ENCODE measurements at places on chromosomes 1 and 21.

GRCh38 chr1:245956225-245956624, 550.9 kb downstream of the SMYD3 start:
- DNase-seq, result no peak

DNA sequence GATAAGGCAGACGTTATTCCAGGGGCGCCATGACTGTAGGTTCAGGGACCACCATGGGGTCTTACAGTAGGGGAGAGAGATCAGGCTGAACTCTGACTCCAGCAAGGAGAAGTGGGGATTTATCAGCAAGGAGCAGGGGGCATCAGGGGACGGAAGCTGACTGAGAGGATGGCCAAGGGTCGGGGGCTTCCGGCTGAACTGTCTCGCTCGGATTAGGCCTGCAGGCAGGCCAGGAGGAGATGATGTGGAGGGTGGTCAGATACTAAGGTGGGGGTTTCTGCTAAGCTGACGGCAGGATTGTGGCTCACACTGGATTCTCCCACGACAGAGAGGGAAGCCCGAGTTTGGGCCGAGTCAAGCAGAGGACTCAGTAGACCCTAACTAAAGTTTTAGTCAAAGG, 186.9 kb upstream of the VAMP3 start:
- no peak for DNase-seq

DNA sequence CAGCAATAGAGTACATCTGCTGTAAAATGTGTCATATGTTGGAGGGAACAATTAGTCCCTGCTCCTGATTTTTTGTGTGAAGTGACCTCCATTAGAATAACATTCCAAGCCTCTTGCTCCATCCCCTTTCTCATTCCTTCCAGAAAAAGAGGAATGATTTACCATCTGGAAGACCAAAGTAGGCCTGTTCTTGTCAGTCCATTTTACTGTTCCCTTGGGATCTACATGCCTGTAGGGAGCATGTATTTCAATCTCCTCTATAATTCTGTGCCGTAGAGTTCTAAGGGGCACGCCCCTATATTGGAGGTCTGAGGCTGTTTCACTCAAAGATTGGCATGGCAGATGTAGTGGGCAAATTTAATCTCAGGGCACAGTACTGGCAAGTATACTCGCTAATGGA, 48.8 kb upstream of the MAN1A2 start:
- no peak for DNase-seq

DNA sequence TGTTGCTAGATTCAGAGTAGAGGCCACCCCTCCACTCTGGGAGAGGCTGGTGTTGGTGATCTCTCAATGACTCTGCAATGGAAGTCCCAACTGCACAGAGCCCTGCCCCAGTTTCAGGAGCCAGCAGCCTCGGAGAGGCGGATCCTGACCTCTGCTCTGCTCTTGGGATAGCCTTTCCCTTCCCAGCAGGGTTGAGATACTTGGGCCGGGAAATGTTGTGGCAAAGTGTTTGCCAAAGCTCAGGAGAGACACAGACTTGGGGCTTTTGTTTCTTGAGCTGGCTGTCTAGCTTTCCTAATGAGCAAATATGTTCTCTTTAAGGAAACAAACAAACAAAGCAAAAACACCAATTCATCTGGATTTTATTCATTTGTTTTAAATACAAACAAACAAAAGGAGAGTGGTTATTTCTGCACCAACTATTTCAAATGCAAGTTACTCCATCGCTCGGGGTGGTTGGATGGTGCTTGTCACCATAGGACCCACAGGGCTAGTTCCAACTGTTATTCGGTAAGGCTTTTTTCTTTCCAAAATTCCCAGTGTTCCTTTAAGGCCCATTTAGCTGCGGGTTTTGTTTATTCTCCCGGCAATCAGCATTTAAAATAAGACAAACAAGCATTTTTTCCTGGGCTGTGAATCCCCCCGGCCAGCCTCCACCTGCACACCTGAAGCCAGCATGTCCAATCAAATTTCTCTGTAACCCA, 193.9 kb upstream of the LMO4 start:
- no peak for DNase-seq

DNA sequence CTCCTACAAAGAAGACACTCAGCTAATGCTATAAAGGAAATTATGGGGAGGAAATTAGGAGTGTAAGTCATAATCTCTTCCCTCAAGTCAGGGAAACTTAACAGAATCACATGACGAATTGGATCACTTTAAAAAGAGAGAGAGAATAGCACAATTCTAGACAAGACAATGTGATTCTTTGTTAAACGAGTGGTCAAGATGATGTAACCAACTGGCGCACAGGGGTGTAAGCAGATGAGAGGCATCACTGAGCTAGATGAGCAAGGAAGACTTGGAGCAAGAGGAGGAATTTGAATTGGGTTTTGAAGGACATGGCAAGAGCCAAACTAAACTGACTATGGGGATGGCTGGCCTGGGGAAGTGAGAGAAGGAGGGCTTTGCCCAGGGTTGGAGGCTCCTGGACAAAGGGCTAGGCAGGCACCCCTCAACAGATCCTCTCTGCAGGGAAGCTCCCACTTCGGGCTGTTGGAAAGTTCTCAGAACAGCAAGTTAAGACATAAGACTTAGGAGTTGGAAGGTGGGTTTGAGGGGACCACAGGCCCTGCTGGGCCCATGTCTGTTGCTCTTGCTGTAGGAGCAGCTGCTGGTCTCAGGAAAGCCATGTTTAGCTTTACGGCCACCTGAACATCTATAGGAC, 123.9 kb upstream of the GRIK3 start:
- DNase-seq, result no peak

- DNase-seq, result no peak
Measured at GRCh38 chr1:152347116-152347728, 12.6 kb downstream of the FLG2 start.

DNA sequence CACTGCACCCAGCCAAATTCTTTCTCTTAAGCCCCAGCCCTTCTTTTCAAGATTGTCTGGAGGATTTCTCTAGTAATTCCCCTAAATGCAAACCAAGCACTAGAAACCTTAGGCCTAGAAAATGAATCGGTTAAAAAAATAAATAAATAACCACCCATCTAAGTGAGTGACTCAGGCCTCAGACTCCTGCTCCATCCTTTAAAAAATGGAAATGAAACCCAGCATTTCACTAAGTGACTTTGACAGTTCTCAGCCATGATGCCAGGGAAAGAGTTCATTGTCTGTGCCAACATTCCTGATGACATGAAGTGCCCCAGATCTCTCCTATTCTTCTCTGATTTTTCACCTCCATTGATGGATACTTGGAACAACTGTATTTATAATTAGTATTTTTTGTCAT, 415.2 kb upstream of the DAB1 start:
- no peak for DNase-seq

GRCh38 chr21:42527127-42527488, 13.5 kb downstream of the SLC37A1 start:
- no peak for DNase-seq

DNA sequence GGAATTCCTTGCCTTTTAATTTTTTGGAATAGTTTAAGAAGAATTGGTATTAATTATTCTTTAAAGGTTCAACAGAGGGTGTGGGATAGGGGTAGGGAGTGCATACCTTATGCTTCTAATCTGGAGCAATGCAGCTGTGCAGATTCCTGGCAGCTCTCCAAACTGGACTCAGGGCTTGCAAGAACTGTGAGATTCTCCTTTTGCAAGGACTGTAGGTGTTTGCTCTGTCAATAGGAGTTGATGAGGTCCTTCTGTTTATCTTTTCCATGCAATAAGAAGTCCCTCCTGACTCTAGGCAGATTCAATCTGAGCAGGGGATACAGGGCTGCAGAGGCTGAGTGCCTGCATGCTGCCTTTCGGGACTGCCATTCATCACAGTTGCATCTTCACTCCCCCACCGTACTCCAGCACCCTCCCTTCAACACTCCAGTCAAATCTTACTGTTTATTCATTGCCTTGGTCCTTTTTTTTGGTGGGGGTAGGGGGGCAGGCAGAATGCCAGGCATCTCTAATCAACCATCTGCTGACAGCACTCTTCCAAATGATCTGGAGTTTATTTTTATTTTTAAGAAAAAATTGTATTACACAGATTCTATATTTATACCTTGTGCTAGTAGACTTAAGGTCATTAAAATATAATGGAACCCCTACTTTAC, 122.3 kb downstream of the DISC1 start:
- no peak for DNase-seq

- no peak for DNase-seq
Measured at GRCh38 chr1:243745356-243745755, 104.7 kb downstream of the AKT3 start.

GRCh38 chr1:46083579-46083978, 48.9 kb downstream of the PIK3R3 start:
- DNase-seq, result no peak

- no peak for DNase-seq
Measured at GRCh38 chr1:167206166-167206835, 14.4 kb upstream of the POU2F1 start.

- DNase-seq, result no peak
Measured at GRCh38 chr1:20632386-20632785, 872 bp upstream of the PINK1 start.

GRCh38 chr21:30146558-30147282, 19.9 kb downstream of the CLDN17 start:
- DNase-seq, result no peak

- DNase-seq, result no peak
Measured at GRCh38 chr1:11648732-11649158, 5.5 kb downstream of the FBXO2 start.

GRCh38 chr1:86950712-86951419, 36.4 kb downstream of the HS2ST1 start:
- no peak for DNase-seq

DNA sequence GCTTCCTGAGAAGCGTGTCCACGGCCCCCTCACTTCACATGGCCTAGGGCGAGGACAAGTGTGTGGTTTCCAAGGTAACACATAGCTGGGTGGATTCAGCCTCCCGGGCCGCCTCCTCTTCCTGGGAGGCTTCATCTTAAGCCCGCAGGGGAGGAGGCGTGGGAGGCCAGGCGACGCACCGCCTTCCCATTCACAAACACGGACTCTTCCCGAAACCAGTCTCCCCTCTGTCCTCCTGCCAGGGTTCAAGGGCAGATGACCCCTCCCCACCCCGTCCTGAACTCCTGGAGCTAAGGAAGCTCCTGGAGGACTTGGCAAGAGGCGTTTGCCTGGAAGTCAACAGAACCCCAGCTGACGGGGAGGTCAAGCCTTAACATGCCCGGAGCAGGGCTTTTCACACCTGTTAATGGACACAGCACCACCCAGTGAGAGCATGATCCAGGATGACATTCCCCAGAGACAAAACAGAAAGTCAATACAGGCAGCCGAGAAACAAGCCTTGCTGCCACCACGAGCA, 56.7 kb downstream of the KCNN3 start:
- peak; percentile 61 for DNase-seq

DNA sequence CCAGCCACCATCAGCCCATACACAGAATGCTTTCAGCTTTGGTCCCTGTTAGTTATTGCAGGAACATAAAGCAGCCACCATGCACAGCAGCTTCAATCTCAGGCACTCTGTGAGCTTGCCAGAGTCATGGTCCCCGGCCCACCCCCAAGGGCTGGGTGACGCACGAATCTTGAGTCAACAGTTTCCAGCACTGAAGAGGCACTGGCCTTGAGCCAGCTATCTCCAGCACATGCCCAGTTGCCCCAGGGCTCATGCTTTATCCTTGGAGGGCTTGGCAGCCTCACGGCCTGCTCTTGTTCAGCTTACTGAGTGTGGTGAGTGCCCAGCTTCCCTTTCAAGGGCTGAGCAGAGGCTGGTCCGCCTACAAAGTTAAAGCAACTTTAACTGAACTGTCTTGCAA, 200.7 kb upstream of the RAB4A start:
- DNase-seq, result peak; percentile 95

GRCh38 chr1:28326515-28326914, 2.3 kb upstream of the MED18 start:
- no peak for DNase-seq

DNA sequence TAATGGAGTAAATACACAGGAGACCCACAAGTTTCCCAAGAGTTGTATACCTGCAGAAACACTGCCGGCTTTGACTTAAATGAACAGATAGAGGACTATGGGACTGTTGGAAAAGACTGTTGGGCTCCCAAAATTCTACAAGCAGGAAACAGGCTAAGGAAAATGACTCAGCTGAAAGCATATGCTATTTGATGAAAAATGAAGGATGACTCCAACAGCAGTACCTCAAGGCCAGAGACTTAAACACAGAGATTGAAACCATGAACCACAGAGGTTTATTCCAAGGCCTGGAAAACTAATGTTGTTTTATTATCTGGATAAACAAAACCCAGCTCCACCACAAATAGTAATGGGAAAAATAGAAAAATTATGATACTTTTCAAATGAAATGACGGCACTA, 187.7 kb downstream of the TNFSF18 start:
- DNase-seq, result no peak

DNA sequence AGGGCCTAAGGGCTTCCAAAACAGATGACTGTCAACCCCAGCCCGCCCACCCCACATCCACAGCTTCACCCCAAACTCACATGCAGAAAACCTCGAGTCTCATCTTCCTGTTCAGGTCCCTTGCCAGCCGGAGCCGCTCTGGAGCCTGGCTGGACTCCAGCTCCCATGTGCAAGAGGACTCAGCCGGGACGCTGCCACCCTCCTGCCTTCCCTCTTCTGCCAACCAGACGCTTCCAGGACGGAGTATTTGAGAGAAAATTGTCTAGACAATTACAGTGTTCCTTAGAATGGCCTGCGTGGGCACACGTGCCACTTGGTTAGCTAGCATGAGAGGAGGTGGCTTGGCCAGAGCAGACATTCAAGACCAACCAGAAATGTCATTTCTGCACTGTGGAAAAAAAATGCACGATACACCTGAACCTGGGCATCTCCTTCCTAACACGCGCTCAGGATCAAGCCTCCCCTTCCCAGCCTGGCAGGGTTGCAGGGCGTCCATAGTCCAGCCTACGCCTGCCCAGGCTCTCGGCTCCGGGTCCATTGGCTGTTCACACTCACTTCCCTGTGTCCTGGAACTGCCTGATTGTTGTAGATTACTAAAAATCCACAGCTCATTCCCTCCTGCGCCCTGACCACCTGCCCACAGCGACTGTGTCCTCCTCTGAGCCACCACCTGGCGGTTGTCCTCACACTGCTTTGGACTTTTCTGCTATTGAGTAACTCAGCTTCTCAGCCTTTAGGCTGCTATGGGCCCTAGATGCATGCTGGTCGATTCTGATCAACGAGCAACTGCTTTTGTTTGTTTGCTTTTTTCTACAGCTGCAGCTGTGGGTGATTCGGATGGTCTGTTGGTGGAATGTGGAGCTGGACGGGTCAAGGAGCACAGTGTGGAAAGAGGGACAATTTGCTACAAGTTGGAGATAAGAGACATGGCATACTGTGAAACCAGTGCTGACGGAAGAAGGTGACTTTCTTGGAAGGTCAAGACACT, at the start of gene CLDN14:
TSS of gene CLDN14 (minus strand) at position 708 of the 988 bp plus-strand sequence. CDS start 18,427 bp downstream, outside the sequence.
- no peak for DNase-seq

DNA sequence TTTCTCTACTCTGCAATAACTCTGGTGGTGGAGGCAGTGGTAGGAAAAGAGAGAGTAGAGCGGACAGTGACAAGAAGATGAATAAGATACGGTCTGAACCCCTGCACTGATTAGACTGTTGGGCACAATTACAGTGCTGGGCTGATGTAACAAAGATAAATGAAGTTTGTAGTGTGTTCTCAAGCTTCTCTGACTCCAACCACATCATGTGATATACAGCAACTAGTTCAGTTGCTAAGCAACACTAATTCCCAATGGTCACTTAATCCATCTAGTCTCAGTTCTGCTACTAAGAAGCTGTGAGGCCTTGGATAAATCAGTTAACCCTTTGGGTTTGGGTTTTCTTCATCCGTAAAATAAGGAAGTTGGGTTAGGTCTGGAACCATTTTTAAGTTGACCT, 17.3 kb downstream of the DDR2 start:
- no peak for DNase-seq

- DNase-seq, result peak; percentile 41
Measured at GRCh38 chr1:93629101-93630059, 52.3 kb downstream of the BCAR3 start.

- DNase-seq, result no peak
Measured at GRCh38 chr1:215710036-215710898, 143.2 kb downstream of the KCTD3 start.
